ENCODE measurements at places on chromosomes 5 and 9.
A peak's percentile ranks its signal among the peaks of the same experiment; 100 is the strongest.

GRCh38 chr5:90866333-90866732, 307.7 kb downstream of the ADGRV1 start:
- no peak for DNase-seq

- DNase-seq = no peak
Measured at GRCh38 chr5:124417196-124417595, 329.2 kb downstream of the ZNF608 start.

- no peak for DNase-seq
Measured at GRCh38 chr5:68465133-68465532, 249.6 kb downstream of the PIK3R1 start.

DNA sequence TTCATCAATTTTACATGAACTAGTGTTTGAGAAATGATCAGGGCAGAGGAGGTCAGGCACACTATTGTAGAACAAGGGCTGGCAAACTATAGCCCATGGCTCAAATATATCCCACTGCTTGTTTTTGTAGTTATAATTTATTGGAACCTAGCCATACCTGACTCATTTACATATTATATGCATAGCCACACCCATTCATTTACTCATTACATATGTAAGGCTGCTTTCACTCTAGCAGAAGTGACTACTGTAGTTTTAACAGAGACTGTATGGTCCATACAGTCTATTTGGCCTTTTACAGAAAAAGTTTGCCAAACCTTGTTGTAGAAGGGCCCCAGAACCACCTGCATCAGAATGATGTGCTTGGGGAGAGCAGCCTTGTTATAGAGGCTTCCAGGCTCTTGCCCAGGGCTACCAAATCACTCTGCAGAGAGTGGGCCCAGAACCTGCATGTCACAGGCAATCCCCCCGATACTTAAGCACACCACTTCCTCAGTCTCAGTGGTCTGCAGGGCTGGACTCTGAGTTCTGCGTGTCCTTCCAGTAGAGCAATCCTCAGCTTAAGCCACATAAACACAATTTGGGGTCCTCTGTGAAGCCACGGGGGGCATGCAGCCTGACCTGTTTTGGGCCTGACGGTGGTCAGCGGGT, 6.7 kb downstream of the ANKS6 start:
- no peak for DNase-seq

- no peak for DNase-seq
Measured at GRCh38 chr9:75054368-75055001, 26.4 kb upstream of the CARNMT1 start.

DNA sequence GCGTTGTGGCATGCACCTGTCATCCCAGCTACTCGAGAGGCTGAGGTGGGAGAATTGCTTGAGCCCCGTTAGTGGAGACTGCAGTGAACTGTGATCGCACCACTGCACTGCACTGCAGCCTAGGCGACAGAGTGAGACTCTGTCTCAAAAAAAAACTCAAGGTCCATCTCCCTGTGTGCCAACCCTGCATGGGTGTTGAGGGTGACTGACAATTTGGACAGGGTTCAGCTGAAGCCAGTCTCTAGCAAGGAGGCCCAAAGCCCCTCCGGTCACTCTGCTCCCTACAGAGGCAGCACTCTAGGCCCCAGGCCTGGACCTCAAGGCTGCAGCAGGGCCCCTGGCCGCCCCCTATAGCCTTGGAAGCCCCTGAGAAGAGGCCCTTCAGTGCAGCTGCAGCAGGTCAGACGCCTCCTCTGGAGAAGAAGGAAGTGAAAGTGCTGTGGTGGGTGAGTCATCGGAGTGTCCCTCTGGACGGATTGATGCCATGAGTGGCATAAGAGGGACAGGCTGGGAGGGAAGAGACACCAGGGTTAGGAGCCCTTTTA, 39.2 kb upstream of the NEK6 start:
- DNase-seq = no peak

- no peak for DNase-seq
Measured at GRCh38 chr9:22147813-22148527, 138.9 kb upstream of the CDKN2B start.

DNA sequence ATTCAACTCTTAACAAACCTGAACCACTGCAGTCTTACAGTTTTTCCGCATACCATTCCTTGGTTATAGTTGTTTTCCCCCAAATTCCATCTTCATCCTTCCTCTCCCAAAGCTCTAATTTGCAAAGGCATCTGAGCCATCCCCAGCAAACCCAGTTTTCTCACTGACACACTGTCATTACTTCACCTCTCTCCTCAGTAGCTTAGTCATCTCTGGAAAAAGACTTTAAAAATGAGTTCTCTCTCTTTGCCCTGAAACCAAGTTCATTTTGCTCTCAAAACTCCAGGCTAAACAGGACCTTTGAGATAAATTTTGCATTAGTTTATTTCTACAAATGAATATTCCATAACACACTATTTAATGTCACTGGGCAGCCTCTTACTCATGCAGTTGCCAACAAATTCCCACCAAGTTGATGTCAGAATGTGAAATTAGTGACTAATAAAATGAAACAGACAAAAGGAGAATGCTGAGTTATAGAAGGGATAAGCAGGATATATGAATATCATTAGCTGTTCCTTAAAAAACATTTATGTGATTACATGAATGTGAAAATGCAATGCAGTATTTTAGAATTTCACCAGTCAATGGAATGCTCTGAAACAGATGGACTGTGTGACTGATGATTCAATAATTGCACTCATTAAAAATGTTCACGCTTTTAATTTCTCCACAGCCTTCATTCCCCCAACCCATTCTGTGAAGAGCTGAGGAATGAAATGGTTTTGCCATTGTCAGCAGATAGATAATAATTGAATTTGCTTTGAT, 107.4 kb upstream of the DMAC1 start:
- no peak for DNase-seq

DNA sequence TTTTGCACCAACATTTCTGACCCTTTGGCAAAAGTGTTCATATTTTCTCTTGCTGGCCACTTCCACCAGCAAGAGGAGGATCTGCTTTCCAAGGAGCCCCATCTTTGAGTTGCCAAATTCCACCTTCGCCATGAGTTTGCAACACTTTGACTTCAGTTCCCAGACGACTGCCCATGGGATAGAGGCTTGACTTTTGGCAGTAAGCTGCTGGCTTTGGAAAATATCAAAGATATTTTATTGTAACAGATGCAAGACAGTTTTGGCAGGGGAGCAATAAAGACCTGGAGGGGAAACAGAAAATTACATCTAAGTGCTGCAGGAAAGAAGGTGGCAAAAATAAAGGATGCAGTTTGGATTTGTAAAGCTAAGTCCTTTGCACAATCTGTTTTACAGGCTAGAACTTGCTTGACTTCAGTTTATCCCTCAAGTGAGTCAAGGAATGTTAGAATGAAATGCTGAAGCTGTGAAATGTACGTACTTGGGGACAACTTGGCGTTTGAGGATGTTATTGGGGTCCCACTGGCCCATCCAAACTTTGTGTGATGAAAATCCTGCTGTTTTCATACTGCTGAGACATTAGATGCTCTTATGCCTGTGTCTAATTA, 232.9 kb downstream of the GOLPH3 start:
- DNase-seq = no peak

DNA sequence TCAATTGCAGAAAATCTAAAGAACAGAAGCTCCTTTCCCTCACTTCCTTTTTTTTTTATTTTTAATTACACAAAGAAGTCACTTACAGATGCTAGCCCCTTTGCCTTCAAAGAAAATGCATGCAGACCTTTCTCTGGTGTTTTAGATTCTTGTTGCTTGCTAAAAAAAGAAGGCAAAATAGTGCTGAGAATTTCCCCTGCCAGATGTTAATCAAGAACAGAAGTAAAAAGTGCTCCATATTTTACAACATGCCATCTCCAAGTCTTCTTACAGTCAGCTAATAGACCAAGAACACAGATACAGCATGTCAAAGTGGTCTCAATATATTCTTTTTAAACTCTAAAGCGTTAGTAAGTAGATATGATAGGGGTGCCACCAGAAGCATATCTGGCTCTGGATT, 142.8 kb upstream of the RGMB start:
- DNase-seq = no peak

- no peak for DNase-seq
Measured at GRCh38 chr5:555058-555623, 30.9 kb upstream of the SLC9A3 start.

GRCh38 chr5:170986598-170986997, 124.8 kb downstream of the RANBP17 start:
- no peak for DNase-seq

DNA sequence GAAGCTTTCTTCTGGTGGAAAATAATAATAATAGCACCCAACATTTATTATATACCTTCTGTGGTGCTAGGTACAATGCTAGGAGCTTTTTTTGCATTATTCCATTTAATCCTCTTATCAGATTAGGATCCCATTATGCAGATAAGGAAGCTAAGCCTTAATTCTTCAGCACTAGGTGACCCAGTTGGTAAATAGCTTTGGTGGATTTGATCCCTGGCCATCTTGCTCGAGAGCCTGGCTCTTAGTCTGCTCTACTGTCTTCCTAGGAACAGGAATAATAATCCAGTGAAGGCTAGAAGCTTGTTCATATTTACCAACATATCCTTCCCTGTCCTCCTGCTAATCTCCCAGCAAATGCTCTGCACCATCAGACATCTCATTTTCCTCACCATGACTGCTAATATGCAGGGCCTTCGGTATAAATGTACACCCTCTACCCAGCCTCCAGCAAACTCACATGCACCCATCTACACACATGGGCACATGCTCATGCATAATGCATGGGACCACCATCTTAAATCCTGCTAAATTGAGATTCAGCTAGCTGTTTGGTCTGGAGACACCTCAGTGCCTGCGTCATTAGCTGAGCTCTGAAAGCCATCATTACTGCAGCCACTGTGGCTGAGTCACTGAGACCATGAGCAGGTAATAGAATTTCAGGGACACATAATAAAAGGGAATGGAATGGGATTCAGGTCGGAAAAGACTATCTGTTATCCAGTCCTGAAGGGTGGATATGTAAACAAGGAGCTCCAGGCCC, 87.5 kb downstream of the TRIM32 start:
- DNase-seq = no peak

- DNase-seq = no peak
Measured at GRCh38 chr5:134136771-134137170, 22.3 kb downstream of the TCF7 start.

GRCh38 chr5:115170134-115170928, 623 bp upstream of the TRIM36 start:
- DNase-seq = no peak

DNA sequence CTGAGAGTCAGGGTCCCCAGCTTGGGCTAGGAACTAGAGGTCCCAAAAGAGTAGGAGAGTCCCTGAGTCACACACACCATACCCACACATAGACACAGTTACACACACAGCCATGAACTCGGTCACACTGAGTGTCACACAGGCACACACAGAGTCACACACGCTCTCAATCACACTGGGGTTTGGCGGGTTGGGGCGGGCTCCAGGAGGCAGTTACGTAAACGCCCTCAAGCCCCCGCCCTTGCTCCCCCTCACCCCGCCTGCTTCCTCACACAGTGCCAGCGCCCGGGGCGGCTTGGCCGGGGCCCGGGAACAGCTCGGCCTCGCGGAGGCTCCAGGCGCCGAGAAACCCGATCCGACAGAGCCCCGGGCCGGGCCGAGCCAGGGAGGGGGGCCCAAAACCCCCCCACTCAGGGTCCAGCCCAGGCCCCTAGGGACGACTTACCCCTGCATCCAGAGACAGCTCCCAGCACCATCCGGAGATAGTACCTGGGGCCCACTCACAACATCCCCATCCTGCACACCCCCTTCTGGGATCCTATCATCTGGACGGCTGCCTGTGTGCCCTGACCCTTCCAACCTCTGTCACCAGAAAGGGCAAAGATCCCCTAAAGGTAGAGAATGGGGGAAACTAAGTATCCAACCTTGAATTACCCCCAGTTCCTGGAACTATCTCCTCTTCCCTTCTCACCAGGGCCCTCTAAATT, 3.5 kb upstream of the CNTFR start:
- no peak for DNase-seq

DNA sequence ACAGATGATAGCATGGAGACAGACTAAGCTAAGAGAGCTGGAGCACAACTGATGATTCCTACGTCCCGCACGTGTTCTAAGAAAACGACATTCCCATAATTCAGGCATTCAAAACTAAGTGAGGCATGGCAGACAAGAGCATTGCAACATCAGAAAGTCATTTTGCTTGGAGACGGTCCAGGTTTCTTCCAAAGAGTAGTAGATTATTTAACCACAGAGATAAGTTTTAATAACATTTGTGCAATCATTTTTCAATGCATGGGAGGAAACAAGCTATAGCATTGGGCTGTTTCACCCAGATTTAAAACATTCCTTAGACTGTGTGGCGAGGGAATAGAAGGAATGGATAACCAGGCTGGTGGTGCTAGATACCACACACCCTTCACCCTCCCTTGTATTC, 117.2 kb downstream of the APBA1 start:
- DNase-seq = no peak

- DNase-seq = no peak
Measured at GRCh38 chr5:173204185-173204979, 30.6 kb downstream of the NKX2-5 start.

DNA sequence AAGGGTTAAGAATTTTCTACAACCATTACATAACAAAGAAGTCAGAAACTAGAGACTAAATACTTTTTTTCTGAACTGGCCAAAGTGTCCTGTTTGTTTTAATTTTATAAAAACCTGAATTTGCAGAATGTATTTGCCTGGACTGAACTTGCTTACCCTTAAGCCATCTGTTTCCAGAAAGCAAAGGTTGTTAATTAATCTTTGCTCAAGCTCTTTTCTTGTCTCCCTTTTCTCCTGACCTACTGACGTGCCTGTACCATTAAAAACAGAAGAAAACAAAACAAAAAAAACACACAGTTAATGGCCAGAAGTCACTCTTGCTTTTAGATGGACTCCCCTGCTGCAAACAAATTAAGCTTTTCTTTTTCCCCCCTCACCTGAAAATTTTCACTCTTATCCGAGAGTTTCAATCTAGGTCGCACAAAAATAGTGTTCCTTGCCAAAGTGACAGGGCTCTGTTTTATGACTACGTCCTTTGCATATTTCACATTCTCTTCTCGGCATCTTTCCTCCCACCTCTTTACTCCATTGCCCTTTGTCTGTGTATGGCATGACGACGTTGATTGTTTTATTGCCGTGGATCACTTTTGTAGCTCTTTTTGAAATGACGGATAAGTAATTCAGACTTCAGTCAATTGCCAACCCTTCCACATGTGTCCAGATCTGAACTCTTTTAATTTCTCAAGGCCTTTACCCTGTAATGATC, 333.8 kb upstream of the GRIN3A start:
- no peak for DNase-seq

- DNase-seq = peak; percentile 20
Measured at GRCh38 chr9:92097997-92098482, 17.2 kb downstream of the SPTLC1 start.

GRCh38 chr5:168286386-168286785, 5.1 kb upstream of the WWC1 start:
- DNase-seq = no peak

GRCh38 chr9:91075279-91075678, 273.7 kb downstream of the SYK start:
- no peak for DNase-seq

- DNase-seq = no peak
Measured at GRCh38 chr5:109786206-109786855, 96.6 kb downstream of the MAN2A1 start.

- DNase-seq = no peak
Measured at GRCh38 chr5:138668451-138669380, 84.5 kb upstream of the CTNNA1 start.

- no peak for DNase-seq
Measured at GRCh38 chr9:114434878-114435311, 47.1 kb upstream of the AKNA start.

Measured in T-helper 22 cell (primary cell).